ENCODE measurements at places on chromosomes 2 and 18. TPM values are rescaled to one million over a fixed set of nuclear protein-coding genes. Genes with fewer than 3 reads are reported as not detected.
A peak's percentile ranks its signal among the peaks of the same experiment; 100 is the strongest.

DNA sequence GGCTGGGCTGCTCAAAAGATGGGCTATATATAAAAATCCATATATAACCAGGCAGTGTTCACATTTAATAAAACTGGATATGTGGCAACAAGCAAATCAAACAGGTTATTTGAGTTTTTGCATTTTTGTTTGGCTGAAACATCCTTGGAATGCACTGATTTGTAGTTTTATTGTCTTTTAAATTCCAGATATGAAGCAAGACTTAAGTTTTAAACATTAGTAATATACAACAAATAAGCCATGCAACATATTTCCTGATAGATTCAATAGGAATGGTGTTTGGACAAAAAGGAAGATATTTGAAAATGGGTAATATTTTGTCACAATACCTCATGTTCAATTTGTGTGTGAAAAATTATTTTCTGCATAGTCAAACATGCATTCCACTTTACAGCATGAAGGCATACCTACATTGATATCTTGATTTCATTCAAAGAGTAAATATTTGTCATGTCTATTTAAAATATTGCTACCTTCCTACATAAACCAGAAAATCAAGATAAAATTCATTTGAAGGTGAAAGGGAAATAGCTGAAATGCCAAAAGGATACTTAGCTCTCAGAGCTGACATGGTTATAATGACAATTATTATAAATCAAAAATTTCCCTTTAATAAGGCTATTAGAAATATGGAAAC, 132.3 kb upstream of the NETO1 start:
- H3K27ac ChIP-seq: no peak overlapping the region
- DNase-seq: no peak

TMEM247 gene
- total RNA-seq: not detected

- H3K4me3 ChIP-seq: no peak overlapping the region
- H3K27me3 ChIP-seq: no peaks in the 10 kb centered on the region
- DNase-seq: peak; percentile 85
These were observed 249.4 kb upstream of the FAM98A start for GRCh38 chr2:33848486-33848885.

DNA sequence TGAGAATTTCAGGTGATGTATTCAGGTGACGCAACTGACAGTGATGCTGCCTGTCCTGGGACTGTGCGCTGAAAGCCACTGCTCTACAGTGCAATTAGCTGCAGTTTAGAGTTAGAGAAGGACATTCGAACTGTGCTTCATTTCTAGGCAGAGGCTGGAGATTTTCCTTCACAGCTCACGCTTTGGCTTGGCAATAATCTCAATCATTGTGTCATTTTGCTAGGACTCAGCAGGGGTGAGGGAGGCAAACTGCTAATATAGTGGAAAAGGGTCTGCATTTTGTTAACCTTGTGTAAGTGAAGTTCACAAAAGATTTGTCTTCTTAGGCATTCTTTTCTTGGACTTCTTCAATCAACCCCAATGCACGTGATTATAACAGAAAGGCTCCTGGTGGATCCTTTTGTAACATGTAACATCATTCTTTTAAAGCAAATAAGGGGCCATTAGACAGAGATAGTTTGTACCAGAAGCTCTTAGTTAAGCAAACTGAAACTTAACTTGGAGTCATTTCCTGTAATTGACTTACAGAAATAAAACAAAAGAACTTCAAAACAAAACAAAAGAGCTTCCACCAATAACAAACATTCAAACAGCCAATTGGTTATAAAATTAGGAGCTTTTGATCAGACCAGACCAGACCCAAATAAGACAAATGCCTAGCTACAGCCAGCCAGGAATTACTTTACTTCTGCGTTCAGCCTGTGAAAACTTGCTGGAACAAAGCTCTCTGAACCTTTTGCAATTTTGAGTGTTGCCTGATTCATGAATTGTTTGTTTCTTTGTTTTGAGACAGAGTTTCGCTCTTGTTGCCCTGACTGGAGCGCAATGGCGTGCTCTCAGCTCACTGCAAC, 1376.3 kb upstream of the CELF4 start:
- no peaks in the 10 kb centered on the region for H3K4me1 ChIP-seq
- no peak overlapping the region for H3K4me3 ChIP-seq
- H3K27me3 ChIP-seq: no peaks in the 10 kb centered on the region
- no peaks in the 10 kb centered on the region for H3K36me3 ChIP-seq
